ENCODE measurements at places on chromosomes 11 and 22.

DNA sequence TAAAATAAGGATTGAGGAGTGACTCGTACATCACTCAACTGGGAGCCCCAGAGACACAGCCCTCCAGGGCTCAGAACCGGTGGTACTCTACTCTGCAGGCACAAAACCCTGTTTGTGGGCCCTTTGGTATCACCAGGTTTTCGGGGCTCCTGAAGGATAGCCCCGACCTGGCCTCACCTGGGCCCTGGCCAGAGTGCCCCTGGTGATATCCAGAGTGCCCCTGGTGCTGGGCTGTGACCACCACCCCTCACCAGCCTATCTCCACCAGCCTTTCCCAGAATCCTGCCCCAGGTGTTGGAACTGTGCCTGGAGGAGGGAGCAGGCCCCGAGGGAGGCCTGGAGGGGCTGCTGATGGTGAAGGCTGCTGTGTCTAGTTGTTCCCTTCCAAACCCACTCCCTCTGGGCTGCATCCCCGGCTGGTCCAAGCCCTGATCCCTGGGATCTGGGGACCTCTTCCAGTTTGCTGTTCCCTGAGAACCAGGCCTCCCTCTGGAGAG, 2.2 kb upstream of the GGT5 start:
- DNase-seq, result no peak

- peak; percentile 53 for DNase-seq
Observed at GRCh38 chr22:39622881-39623367, 52.4 kb downstream of the CACNA1I start.

- no peak for DNase-seq
Observed at GRCh38 chr11:82959987-82960778, 58.6 kb downstream of the DDIAS start.

DNA sequence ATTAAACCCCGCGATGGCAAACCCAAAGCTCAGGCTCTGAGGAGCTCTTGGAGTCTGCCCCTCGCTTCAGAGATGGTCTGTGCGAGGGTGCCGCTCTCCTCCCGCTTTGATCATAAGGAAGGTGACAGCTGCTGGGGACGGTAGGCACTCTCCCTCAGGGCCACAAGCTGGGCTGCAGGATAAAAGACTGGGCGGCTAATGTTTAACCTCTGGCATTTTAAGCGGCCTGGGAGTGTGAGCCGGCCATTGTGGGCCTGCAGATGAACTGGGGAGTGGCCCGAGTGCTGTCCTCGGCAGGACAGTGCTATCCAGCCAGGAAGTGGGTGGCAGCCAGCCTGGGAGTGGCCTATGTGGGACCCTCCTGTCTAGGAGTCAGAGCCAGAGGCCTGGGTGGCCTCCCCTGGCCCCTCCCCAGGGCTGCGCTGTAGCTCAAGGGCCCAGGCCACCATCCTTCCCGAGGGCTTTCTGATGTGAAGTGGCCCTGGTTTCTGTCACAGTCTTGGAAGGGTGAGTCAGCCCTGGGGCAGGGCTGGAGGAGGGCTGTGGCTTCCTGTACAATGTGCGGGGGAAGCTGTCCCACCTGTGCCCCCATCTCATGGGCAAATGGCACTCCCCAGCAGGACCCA, 58.7 kb upstream of the PRODH start:
- no peak for DNase-seq

GRCh38 chr22:24444729-24445466, 17.5 kb downstream of the ADORA2A start:
- no peak for DNase-seq

DNA sequence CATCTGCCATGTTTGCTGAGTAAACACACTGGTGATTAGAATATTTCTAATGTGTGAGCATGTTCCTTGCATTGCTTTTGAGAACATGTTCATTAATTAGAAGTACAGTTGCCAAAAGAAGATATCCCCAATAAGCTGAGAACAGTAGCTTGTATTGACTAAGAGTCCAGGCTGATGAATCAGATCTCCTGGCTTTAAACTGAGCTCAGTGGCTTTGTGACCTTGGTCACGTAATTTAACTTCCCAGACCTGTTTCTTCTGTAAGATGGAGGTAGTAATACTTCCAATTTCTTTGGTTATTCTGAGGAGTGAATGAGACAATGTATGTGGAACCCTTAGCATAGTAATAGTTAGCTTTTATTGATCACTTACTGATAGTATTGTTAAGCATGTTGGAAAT, 61.9 kb downstream of the CYB5R2 start:
- DNase-seq, result no peak

DNA sequence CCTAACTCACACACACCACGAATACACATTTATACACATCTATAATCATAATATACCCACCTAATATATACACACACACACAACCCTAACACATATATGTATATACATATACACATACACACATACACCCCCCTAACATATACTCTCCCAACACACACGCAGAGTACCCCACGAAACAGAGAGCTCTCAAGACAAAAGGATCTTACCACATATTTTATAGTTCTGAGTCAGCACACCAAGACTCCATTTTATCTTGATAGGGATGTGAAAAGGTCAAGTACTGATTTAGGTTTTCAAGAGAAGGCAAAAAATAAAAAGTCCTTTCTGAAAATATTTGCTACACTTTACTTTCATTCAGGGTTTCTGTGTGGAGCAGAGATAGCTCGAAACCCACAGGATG, 1207.2 kb downstream of the LRRC4C start:
- no peak for DNase-seq

DNA sequence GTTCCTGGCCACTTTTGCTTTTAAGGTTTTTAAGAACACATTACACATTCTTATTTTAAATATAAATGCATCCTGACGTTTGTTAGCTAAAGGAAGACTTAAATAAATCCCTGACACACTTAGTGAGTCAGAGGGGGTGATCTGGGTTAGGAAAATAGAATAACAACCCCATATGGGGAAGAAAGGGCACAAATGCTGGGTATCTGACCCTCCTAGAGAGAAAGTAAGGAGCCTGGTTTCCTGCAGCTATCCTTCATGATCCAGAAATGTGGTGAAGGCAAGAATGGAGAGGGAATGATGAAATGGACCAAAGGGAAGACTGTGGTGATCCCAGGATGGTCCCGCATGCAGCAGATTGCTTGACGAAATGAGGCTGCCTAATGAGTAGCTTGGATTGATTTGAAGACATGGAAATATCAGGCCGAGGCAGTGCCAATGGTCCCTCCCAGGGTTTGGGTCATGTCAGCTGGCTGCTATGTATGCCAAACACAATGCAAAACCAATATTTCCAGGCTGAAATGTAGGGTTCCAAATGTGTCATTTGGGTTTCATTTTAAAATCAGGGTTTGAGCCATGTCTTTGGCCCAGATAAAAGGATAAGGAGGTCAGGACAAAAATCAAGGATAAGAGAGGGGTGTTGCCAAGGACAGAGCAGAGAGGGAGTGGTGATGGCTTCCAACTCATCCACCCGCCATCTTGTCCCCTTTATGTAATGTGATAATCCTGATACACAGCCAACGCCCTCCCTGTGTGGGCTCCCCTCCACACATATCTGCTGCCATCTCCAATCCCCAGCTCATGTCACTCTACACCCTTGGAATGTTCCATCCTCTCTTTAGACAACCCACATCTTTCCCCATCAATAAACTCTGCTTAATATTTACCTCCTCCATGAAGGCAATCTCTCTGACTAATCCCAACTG, 135.1 kb upstream of the PITPNB start:
- DNase-seq, result no peak

DNA sequence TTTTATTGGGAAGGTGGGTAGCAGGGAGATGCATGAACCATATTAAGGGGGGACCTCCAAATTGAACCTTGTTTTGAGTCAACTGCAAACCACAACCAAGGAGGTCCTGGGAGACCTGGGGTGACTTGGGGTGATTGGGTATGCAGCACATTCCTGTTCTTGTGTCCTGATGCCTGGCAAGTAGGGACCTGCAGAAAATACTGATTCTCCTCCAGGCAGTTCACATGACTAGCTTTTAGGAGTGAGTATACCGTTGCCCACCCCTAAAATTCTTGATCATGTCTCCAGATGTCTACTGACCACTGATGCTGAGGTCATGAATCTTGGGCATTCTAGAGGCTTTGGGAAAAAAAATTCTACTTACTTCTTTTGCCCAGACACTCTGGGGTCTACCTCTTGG, 6.3 kb downstream of the EHF start:
- no peak for DNase-seq

DNA sequence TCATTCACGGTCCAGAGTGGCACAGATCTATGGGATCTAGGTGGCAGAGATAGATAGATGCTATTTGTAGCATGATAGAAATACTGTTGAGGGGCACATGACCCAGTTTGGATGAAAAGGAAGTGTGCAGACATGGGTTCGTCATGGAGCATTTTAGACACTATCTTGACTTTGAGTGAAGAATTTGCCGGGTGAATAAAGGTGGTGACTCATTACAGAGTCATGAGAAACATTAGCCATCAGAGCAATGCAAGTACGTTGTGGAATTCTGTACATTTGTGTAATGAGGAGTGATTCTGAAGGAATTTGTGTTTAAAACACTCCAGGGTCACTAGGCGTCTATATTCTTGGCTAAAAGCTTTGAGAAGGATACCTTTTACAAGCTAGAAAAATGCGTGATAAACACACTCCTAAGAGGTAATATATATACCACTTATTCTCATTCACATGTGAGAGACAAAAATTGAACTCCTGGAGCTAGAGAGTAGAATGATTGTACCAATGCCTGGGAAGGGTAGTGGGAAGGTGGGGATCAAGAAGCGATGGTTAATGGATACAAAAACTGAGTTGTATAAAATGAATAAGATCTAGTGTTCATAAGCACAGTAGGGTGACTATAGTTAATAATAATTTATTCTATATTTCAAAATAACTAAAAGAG, 593.7 kb upstream of the LUZP2 start:
- no peak for DNase-seq

DNA sequence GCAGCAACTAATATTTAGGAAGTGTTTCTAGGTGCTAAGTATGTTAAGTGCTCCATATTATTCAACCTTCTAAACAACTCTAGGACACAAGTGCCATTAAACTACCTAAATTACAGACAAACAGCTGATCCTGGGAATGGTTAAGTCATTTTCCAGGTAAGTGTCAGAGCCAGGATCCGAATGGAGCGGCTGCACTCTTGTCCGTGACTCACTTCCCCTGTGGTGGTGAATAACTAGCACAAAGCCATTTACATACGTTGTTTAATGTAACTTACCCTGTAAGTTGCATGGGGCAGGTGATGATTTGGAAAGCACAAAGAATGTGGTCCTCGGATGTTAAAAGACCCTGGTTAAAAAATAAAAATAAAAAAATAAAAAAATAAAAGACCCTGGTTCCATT, 8.8 kb upstream of the PRG2 start:
- DNase-seq, result no peak

- no peak for DNase-seq
Observed at GRCh38 chr11:115503083-115503885, 931 bp downstream of the CADM1 start.

DNA sequence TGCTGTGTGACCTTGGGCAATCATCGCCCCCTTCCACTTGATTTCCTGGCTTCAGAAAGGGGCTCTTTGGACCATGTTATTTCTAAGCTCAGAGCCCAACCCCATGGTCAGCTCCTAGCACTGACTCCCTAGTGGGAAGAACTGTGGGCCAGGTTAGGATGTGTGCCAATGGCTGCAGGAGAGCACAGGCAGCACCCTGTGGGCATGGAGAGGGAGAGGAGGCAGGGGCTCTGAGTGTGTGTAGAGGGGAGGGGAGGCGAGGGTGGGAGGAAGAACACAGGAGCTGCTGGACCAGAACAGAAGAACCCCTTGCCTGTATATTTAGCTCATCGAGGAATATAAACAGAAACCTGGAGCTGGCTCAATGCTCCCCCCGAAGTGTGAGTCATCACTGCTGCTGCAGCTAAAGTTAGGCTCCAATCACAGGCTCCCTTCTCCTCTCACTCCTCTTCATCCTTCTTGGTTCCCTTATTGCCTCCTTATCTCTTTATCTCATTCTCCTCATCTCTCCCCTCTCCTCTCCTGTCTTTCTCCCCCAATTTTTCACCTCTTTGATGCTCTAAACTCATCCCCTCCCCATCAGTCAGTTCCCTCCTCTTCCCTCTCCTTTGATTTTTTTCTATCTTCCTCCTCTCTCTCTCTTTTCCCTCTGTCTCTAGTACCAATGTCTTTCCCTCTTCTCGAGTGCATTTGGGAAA, 14.5 kb upstream of the RPS19BP1 start:
- no peak for DNase-seq

DNA sequence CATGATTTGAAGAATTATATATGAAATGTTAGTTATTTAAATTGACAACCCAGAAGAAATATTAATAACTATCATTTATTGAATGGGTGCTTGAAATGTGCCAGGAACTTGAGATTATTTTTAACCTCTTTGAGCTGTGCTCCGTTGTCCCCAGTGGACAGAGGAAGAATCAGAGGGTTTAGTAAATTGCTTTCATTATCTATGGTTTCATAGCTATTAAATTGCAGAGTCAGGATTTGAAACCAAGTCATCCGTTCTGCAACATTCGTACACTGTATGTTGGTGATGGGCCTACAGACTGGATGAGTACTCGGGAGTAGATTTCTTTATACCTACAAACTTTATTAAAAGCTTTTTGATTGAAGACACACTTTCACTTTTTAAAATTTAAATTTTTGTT, 4.9 kb downstream of the HSD17B12 start:
- no peak for DNase-seq

DNA sequence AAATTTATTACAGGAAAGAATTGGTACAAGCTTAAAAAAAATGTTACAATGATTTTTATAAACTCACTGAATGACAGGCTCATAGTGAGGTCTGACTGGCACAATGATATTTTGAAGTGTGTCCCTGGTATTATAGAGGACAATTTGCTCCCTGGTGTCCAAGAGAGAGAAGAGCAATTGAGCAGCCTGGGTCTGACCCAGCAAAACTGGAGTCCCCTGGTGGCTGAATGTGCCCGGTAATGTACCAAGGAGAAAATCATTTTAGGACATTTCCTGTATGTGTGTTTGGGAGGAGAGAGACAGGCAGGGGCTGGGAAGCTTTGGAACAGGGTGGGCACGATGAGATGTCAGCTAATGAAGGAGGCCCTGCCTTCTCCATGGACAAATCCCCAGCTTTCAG, 125.3 kb downstream of the APOL5 start:
- DNase-seq, result no peak

GRCh38 chr11:117610045-117610444, 187.0 kb downstream of the DSCAML1 start:
- no peak for DNase-seq

DNA sequence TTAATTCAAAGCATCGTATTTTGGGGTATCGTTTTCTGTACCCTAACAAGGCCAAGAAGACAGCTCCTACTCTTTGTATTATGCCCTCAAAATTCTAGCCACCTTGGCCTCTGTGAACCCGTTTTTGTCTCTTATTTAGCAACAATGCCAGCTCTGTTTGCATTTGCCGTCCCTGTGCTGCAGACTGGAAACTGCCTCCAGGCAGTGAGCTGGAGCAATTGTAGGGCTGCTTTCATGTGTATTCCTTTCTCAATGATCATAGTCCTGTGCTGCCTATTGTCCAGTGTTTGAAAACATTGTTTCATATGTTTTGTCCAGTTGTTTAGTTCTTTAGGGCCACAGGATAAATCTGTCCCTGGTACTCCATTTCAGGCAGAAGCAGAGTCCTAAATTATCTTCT, 19.9 kb upstream of the BACE1-AS start:
- DNase-seq, result no peak
